ENCODE measurements at places on chromosomes 13 and 19.

GRCh38 chr13:48594096-48594815 is 59.5 kb upstream of the CYSLTR2 start:
- no peak for DNase-seq

DNA sequence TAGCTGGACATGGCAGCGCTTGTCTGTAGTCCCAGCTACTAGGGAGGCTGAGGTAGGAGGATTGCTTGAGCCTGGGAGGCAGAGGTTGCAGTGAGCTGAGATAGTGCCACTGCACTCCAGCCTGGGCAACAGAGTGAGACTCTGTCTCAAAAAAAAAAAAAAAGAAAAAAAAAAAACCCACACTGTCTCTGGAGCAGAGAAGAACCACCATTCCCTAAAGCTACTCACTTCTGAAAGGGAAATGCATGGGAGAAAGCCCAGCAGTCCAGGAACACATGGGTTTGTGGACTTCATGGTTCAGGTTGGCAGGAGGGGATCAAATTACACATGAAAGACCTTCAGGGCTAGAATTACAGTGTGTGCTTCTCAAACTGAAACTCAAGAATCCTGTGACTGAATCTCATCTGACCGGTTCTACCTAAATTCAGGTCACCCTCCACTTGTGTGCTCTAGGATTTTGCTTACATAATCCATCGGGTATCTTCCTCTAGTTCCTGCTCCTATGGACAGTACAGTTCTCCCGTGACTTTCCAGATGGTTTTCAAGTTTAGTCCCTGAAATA is 30.2 kb upstream of the CPB2 start:
- DNase-seq, result no peak

DNA sequence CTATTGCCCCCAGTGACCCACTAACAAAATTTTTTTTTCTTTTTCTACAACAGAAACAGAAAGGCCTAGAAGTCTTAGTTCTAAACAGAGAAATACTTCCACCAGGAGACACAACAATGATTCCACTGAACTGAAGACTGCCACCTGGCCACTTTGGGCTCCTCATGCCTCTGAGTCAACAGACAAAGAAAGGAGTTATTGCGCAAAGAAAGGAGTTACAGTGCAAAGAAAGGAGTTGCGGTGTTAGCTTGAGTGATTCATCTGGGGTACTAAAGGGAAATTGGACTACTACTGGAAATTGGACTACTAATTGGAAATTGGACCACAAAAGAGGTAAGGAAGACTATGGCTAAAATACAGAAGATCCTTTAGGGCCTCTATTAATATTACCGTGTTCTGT is 116.6 kb downstream of the PCDH17 start:
- DNase-seq, result no peak

- no peak for DNase-seq
These were observed 25.5 kb downstream of the RANBP3 start for GRCh38 chr19:5952193-5953029.

- DNase-seq, result no peak
These were observed 237.0 kb downstream of the LACC1 start for GRCh38 chr13:44116562-44117332.

- DNase-seq, result no peak
These were observed 3.0 kb upstream of the CYP4F12 start for GRCh38 chr19:15669891-15670290.

Measured in T-helper 2 cell (primary cell).